Spleen (tissue), 13 donors: ENCODE measurements at places on chromosomes 4 and X. TPM values are rescaled to one million over a fixed set of nuclear protein-coding genes. Genes with fewer than 3 reads are reported as not detected.

DNA sequence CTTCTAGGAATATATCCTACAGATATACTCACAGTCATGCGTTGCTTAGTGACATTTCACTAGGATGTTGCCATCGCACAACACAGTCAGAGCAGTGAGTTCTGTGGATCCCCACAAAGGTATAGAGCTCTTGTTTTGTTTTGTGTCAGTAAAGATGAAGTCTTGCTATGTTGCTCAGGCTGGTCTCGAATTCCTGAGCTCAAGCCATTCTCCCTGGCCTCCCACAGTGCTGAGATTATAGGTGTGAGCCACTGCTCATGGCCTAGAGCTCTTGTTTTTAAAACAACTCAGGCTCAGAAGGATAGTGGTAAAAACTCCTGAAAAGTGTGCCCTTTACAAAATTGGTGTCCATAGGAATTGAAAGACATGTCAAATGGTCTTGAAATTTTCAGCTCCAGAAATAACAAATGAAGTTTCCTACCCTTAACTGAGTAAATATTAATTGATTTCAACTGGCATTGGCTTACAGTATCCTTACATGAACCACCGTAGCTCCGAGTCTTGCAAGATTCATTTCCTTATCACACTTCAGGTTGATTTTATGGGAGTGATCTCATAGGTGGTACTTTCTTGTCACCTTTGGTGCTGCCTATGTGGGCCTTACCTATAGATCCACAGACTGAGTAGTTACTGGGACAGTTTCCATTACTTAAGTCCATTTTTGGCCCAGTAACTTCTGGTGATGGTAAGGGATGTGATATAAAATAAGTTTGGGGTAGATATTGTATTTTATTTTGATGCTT, 3.6 kb downstream of the CWH43 start:
- DNase-seq: no peak

DNA sequence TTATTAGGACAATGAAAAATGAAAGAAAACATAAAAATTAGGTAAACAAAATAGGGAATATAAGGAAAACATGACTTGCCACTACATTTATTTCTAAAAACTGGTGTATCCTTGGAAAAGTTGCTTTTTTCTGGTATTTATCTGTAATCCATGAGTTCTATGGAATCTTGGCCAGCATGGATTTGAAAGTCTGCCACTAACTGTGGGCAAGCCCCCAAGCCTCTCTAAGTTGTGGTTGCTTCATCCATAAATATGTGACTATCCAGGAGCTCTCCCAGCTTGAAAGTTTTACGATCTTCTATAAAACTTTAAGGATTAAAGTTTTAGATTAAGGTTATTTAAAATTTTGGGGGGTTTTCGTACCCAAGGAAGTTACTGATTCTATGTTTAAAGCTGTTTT, 21.8 kb downstream of the RPS6KA3 start:
- DNase-seq: no peak

GRCh38 chrX:154096140-154097002, 1.1 kb downstream of the MECP2 start:
- no peak for DNase-seq

DNA sequence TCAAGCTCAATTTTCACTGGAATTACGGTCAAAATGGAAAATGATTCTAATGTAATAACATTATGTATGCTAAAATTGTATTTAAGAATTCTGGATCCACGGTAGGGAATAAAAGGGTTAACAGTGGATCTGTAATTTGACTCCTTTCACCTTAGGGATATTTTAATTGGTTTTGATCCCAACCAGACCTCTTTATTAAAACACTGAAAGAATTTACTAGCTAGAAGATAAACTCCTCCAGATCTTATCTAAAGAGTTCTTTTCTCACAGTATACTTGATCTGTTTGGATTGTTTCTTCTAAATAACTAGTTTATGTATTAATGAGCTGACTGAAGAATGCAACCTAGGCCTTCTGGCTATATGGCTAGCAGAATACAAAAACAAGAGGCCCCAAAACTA, 118.4 kb downstream of the DDX53 start:
- no peak for DNase-seq

Gene FAT1
- polyA plus RNA-seq: 0.87 TPM

DNA sequence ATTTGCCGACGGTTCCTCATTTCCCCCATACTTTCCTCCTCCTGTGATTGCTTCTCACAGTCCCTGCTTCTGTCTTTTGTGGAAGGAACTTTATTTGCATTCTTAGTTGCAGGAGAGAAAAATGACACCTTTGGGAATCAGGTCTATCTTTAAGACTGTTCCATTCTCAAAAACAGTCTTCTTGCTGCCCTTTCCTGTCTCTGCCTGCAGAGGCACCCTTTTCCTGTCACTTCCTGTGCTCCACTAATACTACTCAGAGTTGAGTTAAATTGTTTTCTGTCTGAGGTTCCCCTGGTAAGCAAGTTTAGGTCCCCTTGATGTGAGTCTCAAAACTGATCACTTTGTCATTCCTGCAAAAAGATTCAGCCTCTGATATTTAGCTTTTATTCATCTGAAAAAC, 208.8 kb upstream of the CLNK start:
- no peak for DNase-seq

Gene SSX2
- polyA plus RNA-seq: not detected

GRCh38 chrX:148755111-148755510, 254.7 kb downstream of the AFF2 start:
- no peak for DNase-seq

Gene FOXR2
- polyA plus RNA-seq: not detected

Gene PABPC1L2A
- not detected for polyA plus RNA-seq

DNA sequence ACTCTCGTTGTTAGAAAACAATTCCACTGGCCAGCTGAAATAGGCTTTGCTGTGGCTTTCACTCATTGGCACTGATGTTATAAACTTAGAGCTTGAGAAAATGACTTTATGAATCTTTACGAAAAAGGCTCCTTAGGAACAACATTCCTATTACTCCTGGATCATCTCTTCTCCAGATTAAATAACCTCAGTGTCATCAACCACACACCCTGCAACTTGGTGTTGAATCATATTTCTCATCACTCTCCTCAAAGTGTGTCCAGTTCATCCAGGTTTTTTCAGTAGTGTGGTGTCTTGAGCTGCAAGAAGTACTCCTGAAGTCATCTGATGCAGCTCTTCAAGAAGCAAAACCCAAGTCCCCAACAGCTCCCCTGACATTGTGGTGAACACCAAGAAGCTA, 28.1 kb upstream of the ANOS1 start:
- no peak for DNase-seq

DNA sequence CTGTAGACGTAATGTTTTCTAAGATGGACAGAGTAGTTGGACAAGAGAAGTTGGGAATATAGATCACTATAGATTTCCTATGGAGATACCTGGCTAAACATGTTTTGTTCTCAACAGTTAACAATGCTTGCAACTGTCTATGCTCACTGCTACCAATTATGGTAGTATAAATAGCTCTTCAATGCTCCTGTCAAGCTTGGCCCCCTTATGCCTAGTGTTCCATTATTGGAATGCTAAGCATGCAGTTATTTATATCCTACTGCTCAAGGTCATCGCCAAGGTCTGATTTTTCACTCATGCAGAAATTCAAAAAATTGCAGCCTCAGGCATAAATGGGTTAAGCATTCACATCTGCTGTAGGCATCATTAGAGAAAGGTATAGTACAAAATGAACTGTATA, 519.0 kb downstream of the IL15 start:
- no peak for DNase-seq

- DNase-seq: peak; percentile 87
These were observed 536 bp downstream of the OTUD5 start for GRCh38 chrX:48956728-48957414.

Gene GSX2
- polyA plus RNA-seq: not detected

- DNase-seq: no peak
These were observed 333.5 kb downstream of the TENM3 start for GRCh38 chr4:182576601-182577289.

GRCh38 chr4:39526765-39527295, 409 bp downstream of the UGDH start:
- DNase-seq: no peak

DNA sequence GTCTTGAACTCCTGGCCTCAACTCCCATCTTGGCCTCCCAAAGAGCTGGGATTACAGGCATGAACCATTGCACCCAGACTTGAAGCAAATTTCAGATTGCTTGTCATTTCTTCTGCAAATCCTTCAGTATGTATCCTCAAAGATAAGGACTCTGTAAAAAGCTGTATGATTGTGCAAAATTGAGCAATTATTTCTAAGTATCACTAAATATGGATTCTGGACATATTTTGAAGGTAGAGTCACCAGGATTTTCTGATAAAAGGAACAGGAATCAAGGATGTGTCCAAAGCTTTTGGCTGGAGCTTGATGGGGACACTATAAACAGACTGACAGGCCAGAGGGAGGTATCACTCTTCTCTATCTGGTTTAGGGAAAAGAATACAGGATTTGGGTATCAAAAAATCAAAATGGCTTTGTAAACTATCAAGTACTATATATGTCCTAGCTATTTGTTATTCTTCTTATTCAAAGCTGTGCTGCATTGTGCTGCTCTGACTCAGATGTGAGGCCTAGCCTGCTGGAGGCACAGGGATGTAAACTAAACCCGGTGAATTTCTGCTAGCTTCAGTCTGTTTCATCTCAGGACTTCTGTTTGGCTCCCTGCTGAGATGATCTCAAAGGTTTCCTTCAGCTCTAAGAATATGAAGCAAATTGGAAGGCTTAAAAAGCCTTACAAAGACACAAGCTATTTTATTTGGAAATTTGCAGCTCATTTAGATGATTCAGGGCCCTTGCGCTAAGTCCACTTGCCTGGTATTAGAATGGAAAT, 8.3 kb downstream of the RPS4X start:
- DNase-seq: no peak

Gene AADAT
- polyA plus RNA-seq: 1.3 TPM

Gene BEX5
- polyA plus RNA-seq: 3.8 TPM

DNA sequence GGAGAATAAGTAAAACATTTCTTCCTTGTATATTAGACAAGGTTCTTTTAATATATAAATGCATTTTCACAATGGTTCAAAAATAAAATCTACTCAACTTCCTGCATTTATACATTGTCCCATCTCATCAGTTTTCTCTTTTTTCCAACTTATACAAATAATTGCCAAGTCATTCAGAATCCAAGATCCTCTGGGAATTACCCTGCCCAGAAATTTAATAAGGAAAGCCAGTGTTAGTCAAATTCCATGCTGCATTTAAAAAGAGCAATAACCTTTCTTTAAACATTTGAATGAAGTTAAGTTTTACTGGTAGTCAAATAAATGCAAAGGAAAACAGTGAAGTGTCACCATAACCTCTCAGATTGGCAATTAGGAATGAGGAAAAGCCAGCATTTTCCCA, 357.9 kb downstream of the PPP3CA start:
- DNase-seq: no peak

GRCh38 chrX:107742700-107743191, 32.8 kb downstream of the TSC22D3 start:
- peak; percentile 83 for DNase-seq

DNA sequence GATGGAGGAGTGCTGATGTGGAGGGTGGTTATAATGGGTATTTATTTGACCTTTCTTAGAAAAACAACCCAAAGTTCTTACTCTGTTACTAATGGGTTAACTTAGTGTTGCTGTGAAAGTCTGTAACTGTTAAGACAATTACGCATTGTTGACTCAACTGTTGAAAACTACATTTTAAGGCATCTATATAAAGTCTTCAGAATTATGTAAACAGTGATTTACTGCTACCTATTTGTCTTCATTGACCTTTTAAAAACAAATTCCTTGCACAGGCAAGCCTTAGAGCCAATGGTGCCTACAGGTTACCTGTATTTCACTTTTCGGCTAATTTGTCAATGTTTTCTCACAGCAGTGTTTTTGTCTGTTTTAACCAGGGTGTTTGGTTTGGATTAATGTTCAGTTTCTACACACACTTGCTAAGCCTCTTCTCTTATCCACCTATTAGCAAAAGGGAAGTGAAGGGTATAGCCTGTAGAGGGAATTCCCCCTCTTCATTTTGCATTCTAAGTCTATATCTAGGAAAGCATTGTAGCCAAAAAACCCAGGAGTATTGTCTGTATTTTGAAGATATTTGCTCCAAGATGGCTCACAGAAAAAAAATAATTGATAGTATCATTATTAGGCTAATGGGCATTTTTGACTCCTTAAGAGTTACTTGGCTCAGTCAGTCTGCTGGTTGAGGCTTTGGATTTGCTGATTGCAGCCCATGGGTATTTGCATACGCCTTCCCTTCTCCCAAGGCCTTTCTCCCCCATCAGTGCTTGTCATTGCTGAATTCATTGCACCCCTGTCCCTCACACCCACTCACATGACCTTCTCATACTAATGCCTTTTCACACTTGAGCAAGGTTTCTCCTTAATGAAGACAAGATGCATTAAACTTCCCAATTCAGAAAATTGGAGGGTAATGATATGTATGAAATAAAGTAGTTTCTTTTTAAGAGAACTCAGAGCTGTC, 30.5 kb downstream of the AFF1 start:
- no peak for DNase-seq

Gene NOX1
- polyA plus RNA-seq: 0.06 TPM

DNA sequence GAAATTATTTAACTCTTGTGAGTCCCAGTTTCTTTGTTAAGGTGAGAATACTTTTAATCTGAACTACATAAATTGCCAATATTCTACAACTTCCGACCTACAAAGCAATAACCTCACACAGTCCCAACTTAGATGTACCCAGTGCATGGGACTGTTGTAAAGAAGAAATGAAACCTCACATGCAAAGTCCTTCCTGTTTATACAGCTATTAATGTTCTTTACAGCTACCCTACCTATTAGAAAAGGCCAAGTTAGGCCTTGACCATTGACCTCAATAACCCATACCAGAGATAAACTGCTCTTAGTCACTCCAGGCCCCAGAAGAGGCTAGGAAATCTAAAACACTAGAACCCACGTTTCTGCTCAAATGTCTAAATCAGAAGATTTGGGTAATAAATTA, 920.1 kb upstream of the TENM3 start:
- no peak for DNase-seq

Gene SPANXB1
- not detected for polyA plus RNA-seq

Gene LUZP4
- polyA plus RNA-seq: not detected

Gene MED14
- polyA plus RNA-seq: 6.9 TPM

Gene ADH7
- 0.06 TPM for polyA plus RNA-seq

DNA sequence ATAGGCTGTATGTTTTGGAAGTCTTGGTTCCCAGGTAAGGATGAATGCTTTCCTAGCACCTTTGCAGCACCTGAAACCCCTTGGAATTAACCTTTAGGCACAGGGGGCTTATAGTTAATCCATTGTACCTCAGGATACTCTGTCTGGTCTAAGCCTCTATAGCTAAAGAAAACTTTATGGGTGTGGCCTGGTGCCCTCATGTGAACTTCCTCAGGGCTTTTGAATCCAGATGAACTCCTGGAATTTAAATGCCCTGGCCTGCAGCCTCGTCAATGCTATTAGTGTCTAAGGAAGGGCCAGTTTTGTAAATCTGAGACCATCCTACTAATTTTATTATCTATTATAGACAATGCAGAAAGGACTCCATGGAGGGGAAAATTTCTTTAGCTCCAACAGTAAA, 33.8 kb downstream of the IRS4 start:
- DNase-seq: no peak

Gene WDR13
- 90.4 TPM for polyA plus RNA-seq
